Heart left ventricle (tissue), 16 donors: ENCODE measurements at places on chromosomes 2 and 18. TPM values are rescaled to one million over a fixed set of nuclear protein-coding genes. Genes with fewer than 3 reads are reported as not detected.

The CCDC74A gene
- 2.1 TPM for total RNA-seq

The TNS1 gene
- total RNA-seq = 742 TPM

The PLEKHH2 gene
- total RNA-seq = 0.83 TPM

- DNase-seq = no peak
Measured at GRCh38 chr18:21745231-21745630, 4.6 kb downstream of the MIB1 start.

DNA sequence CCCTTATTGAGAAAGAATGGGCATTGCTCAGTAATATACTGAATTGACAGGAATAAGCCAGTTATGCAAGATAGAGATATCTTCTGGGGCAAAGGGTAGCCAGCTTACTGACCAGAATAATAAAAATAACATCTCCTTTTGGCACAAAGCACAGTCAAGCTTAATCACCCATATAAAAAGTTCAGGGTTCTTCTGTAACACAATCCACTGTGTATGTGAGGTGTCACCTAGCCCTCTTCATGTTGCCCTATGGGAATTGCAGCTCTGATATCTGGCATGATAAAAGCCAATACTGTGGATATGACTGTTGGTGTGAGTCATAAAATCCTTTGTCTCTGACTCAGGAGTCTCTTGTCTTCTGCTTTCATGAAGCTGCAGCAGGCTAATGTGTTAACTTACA lies 90.8 kb downstream of the DSEL start:
- no peak for DNase-seq

- DNase-seq = no peak
Measured at GRCh38 chr2:234821946-234822475, 129.8 kb upstream of the SH3BP4 start.

GRCh38 chr2:207467716-207468347 lies 61.9 kb upstream of the CREB1 start:
- DNase-seq = no peak
